NCI-H226 (cell line): ENCODE measurements at places on chromosomes 5 and 9.

GRCh38 chr9:112582371-112583262, 96.0 kb downstream of the KIAA1958 start:
- DNase-seq = no peak

GRCh38 chr9:124013309-124014210, 2.0 kb downstream of the LHX2 start:
- no peak for DNase-seq

DNA sequence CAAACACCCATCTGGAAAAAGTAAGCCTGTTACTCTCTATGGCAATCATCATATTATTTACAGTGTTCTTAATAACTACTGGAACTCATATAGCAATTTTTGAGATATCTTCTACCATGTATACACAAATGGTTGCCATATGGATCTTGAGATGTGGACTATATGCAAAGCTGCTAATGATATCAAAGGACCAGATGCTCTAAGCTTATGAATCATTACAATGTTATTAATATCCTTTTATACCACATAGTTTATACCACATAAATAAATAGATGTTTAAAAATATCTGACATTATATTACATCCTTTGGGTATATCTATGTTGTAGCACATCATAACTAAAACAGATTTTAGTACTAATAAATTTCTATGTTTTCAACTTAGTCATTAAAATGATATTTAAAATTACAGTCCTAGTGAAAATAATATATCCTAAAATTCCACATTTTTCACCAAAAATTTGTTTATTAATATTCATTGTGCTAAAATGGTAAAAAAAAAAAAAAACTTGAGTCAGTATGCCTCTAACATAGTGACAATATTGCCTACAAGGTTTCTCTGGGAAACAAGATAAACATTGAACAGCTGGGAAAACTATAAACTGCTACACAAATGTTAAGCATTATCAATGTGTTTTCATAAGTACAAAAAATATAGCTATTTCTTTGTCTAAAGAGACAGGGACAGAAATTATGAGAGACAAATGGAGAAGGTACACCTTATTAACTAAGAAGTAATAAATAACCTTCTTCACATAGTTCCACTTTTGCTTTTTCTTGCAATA, 85.5 kb downstream of the DTWD2 start:
- no peak for DNase-seq

DNA sequence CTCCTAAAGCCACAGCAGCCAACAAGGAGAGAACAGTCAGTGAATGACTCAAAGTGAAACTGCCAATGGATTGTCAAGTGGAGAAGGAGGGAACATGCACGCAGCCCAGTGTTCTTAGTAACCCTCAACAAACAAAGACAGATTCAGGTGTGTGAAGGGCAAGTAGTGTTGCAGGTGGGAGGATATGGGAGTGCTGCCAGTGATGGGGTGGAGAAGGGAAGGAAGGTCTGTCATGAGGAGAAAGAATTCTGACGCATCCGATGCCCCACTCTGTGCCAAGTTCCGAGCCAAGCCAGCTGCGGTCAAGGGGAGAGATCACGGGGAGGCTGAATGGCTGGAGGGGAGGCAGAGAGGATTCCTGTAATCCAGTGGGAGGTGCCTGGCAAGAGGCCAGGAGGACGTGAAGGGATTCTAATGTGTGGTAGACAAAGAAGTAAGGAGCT, 56.5 kb downstream of the CAST start:
- peak; percentile 100 for DNase-seq

DNA sequence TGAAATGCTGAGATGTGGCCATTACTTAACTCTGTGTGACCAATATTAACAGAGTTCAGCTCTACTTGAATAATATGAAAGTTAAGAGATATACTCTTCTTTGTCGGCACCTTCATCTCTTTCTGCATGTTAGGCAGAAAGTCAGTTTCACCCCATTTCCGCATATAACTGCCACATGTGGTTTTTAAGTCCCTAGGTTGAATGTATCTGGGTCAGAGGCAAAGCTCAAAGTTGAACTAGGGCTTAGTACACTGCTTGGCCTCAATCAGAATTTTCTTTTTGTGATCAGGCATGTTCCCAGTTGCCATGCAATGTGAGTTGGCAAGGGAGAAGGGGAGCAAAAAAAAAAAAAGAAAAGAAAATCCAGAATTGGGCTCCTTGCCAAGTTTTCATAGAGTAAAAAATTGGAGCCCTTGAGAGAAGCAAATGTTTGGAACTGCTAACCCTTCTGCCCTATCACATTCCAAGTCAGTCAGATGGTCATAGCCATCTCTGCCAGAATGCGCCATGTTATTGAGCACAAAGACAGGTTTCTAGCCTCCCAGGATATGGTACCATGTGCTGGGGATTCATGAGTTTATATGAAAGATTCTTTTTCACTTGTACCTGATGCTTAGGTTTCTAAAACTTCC, 251.2 kb upstream of the RORB start:
- DNase-seq = no peak
